ENCODE measurements at places on chromosomes 6 and 20. TPM values are rescaled to one million over a fixed set of nuclear protein-coding genes. Genes with fewer than 3 reads are reported as not detected.

RBBP8NL gene
- not detected for total RNA-seq

COX4I2 gene
- total RNA-seq = not detected

THEMIS gene
- 0.33 TPM for total RNA-seq

DNA sequence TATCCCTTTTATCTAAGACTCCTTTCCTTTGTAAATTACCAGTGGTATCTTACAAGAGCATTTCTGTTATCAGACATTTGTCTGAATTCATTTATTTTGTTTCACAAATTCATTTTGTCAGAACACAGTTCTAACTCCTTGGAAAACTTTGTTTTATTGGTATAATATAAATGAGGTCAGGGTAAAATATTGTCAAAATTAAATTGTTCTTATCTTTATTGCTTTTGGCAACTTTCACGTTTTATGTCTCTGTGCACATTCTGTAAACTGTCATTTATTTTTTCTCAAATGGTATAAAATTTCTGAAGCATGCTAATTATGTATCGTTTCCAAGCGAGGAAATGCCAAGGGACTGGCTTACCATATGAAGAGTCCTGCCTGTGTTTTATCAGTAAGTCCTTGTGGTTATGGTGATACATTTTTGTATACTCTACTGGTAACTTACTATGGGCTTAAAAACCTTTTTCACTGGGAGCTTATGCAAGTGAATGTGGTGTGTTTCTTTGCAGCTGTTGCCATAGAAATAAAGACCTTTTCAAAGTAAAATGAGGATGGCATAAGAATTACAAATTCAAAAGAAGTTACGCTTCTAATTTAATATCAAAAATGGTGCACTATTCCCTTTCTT lies 214.2 kb downstream of the COL19A1 start:
- H3K27ac ChIP-seq = no peak overlapping the region
- no peaks in the 10 kb centered on the region for H3K4me1 ChIP-seq
- H3K36me3 ChIP-seq = no peaks in the 10 kb centered on the region
- no peak for DNase-seq
- H3K4me3 ChIP-seq = no peak overlapping the region
- no peaks in the 10 kb centered on the region for H3K27me3 ChIP-seq

DNA sequence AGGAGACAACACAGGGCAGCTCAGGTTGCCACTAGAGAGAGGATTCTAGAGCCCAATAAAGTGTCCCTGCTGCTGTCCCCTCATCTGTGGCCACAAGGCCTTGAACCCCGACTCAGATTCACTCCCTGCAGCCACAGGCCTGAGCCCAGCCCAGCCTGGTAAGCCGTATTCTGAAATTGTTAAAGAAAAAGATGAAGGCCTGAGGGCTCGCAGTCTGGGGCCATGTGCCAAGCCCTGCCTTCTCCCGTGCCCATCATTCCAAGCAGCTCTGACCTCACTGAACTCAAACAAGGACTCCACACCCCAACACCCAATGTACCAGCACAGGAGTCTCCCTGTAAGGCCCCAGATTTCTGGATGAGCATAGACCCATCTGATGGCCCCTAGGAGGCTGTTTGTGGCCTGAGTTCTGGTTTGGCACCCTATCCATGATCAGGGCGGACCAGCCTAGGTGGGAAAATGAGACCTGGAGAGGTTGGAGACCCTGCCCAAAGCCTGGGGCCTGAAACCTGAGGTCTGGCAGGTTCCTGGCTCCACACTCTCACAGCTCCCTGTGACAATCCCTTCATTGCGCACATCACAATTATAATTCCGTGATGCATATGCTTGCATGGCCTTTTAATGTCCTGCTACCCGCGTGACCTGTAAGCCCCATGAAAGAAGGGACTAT lies 62.0 kb upstream of the TOP1 start:
- H3K27me3 ChIP-seq = no peaks in the 10 kb centered on the region
- H3K36me3 ChIP-seq = no peaks in the 10 kb centered on the region

- H3K4me1 ChIP-seq = no peaks in the 10 kb centered on the region
- H3K27me3 ChIP-seq = no peaks in the 10 kb centered on the region
- no peak for DNase-seq
- no peak overlapping the region for H3K27ac ChIP-seq
- H3K4me3 ChIP-seq = no peak overlapping the region
These were observed 253.6 kb upstream of the RAB32 start for GRCh38 chr6:146289816-146290588.

DNA sequence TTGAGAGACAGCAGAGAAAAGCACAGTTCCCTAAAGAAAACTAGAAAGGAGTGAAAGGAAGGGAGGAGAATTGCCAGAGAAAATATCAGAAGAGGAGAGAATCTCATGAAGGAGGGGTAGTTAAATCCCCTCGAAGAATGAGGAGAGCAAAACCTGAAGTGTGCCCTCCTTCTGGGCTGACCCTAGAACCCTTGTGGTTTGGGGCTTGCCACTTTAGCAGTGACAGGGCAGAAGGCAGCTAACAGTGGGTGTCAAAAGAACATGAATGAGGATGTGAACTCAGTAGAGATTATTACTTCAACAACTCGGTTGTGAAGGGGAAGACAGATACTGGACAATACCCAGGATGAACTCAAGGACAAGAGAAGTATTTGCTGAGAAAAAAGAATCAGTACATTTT lies 73.6 kb downstream of the RALGAPA2 start:
- no peaks in the 10 kb centered on the region for H3K27me3 ChIP-seq
- H3K27ac ChIP-seq = no peak overlapping the region
- peaks cover 25% of the 10 kb centered on the region for H3K36me3 ChIP-seq
- no peak overlapping the region for H3K4me3 ChIP-seq
- H3K4me1 ChIP-seq = no peaks in the 10 kb centered on the region
- DNase-seq = no peak

DNA sequence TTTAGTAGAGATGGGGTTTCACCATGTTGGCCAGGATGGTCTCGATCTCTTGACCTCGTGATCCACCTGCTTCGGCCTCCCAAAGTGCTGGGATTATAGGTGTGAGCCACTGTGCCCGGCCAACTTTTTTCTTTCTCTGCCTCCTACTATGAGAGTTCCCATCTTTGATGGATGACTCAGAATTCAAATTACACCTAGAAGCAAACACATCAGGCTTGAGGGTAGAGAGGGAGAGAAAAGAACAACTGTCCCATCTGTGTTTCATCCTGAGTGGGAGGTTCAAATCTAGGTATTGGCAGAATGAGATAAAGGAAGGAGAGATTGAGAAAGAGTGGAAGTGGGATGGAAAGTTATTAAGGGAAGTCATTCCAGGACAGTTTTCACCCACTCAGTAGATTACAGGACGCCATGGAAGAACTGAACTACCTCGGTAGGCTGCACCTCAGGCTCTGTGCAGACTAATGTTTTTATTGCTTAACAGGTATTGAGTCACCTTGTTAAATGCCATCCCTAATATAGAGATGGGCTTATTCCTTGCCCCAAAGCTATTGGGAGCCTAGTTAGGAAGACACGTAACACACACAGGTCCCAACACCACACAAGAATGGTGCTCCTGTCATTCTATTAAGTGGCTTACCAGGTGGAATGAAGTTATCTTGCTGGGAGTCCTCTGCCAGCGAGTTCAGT lies 275.7 kb downstream of the SOX4 start:
- no peaks in the 10 kb centered on the region for H3K36me3 ChIP-seq
- H3K27me3 ChIP-seq = no peaks in the 10 kb centered on the region
- DNase-seq = no peak
- no peaks in the 10 kb centered on the region for H3K4me1 ChIP-seq
- no peak overlapping the region for H3K27ac ChIP-seq
- no peak overlapping the region for H3K4me3 ChIP-seq

- H3K27me3 ChIP-seq = no peaks in the 10 kb centered on the region
- H3K27ac ChIP-seq = no peak overlapping the region
- no peak overlapping the region for H3K4me3 ChIP-seq
- no peak for DNase-seq
These were observed 123.6 kb downstream of the BFSP1 start for GRCh38 chr20:17407550-17407949.

GRCh38 chr6:42166444-42167141 lies 6.6 kb upstream of the GUCA1A start:
- no peaks in the 10 kb centered on the region for H3K36me3 ChIP-seq
- no peaks in the 10 kb centered on the region for H3K27me3 ChIP-seq
- H3K27ac ChIP-seq = no peak overlapping the region
- H3K4me1 ChIP-seq = no peaks in the 10 kb centered on the region
- no peak for DNase-seq
- H3K4me3 ChIP-seq = no peak overlapping the region

DNA sequence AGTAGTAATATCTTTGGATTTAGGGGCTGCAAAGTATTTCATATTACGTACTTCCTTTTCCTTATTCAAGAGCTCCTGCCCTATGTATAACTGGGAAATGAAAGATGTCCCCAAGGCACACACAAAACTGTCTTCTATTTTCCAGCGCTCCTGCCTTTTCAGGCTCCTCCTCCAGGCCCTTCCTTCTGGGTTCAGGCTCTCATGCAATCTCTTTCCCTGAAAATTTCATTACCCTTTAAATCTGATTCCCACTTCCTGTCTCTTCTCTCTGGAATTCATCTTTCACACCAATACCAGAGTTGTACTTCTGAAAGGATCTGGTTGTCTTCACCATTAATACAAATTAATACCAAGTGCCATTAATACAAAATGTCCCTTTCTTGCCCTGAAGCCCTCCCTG lies 181.6 kb downstream of the UTRN start:
- H3K27me3 ChIP-seq = no peaks in the 10 kb centered on the region
- no peak for DNase-seq
- H3K36me3 ChIP-seq = no peaks in the 10 kb centered on the region
- H3K4me1 ChIP-seq = no peaks in the 10 kb centered on the region

GRCh38 chr6:2865694-2866151 lies 24.1 kb upstream of the SERPINB1 start:
- no peaks in the 10 kb centered on the region for H3K36me3 ChIP-seq
- peak overlapping the region; percentile 41 for H3K27ac ChIP-seq
- no peak for DNase-seq
- H3K4me3 ChIP-seq = no peak overlapping the region
- H3K27me3 ChIP-seq = no peaks in the 10 kb centered on the region

DNA sequence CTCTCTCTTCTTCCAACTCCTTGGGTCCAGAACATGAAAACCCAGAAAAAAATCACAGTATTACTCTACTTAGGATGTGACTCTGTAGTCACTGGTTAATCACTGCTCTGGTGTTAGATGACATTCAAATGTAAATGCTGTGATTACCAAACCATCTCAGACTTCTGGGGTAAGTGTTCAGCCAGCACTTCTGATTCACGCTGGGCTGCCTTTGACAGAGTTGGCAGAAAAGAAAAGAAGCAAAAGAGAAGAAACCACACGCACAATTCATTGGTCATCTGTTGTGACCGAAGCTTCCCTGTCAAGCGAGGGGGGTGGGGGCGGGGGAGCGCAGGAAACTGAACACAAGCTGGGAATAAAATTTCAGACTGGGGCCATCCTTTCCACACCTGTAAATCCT lies 82.7 kb downstream of the PSMG4 start:
- H3K4me3 ChIP-seq = no peak overlapping the region
- H3K27me3 ChIP-seq = no peaks in the 10 kb centered on the region
- H3K36me3 ChIP-seq = no peaks in the 10 kb centered on the region
- peak; percentile 74 for DNase-seq
- H3K4me1 ChIP-seq = peaks cover 31% of the 10 kb centered on the region

DNA sequence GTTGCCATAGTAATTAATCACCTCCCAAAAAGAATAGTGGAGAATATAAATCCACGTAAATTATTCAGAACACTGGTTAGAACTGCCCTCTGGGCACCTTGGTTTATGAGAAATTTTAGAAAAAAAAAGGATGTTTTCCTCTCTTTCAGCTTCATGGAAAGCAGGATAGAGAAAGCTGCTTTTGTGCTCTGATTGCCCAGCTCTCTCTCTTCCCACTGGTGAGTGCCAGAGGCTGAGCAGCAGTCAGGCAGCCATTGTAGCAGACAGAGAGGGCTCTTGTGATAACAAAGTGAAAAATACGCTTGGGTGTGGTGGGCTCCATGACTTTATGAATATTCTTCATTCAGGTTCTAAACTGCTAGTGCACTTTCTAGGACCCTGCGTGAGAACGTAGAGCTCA lies 26.4 kb downstream of the SLC35F1 start:
- H3K36me3 ChIP-seq = no peaks in the 10 kb centered on the region
- no peak overlapping the region for H3K27ac ChIP-seq
- H3K4me3 ChIP-seq = no peak overlapping the region
- H3K4me1 ChIP-seq = no peaks in the 10 kb centered on the region

DNA sequence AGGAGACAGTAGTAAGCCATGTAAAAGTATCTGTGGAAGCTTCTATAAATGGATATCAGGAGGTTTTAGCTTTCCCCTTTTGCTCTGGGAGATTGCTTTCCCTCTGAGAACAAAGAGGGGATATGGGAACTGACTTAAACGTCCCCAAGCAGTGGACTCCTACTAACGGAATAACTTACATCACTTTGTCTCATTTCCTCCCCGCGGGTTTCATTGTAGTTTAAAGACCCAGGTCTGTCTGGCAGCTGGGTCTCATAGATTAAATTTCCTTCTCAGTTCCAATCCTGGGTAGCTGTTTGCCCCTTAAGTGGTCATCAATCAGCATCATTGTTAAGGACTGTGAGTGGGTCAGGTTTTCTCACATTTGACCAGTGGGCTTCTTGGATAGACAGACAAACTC lies 68.7 kb downstream of the PLAGL1 start:
- no peak for DNase-seq
- H3K36me3 ChIP-seq = no peaks in the 10 kb centered on the region
- no peaks in the 10 kb centered on the region for H3K4me1 ChIP-seq
- no peak overlapping the region for H3K4me3 ChIP-seq
- no peak overlapping the region for H3K27ac ChIP-seq

DNA sequence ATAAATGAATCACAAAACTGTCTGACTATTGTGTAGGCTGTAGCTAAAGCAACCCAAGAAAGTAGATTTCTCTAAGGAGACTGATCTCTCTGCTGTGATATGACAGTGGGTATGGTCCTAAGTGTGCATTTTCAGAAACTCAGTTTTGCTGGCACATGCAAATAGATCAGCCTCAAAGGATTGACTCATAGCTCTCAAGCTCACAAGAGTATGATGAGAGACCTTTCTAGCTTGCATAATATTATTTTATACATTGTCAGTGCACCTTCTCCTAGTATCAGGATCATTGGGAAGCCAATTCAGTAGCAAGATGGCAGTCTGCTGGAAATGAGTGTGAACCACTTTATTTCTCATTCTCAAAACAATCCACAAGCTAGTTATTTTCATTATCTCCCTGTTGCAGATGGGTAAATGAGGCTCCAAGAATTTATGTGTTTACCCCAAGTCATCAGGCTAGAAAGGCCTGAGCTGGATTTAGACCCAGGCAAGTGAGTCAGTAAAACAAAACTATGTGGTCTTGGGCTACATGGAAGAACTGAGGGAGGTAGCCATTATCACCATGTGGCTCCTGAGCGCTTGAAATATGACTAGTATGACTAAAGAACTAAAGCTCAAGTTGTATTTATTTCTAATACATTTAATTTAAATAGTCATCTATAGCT lies 27.9 kb upstream of the PLCB4 start:
- no peaks in the 10 kb centered on the region for H3K27me3 ChIP-seq
- H3K4me1 ChIP-seq = no peaks in the 10 kb centered on the region
- no peaks in the 10 kb centered on the region for H3K36me3 ChIP-seq
- no peak for DNase-seq
- no peak overlapping the region for H3K27ac ChIP-seq
